ENCODE measurements at places on chromosomes 4 and X.

GRCh38 chrX:72018277-72019112 is 107.8 kb downstream of the NHSL2 start:
- DNase-seq = peak; percentile 76

- no peak for DNase-seq
Observed at GRCh38 chrX:69238114-69238886, 73.0 kb upstream of the PJA1 start.

DNA sequence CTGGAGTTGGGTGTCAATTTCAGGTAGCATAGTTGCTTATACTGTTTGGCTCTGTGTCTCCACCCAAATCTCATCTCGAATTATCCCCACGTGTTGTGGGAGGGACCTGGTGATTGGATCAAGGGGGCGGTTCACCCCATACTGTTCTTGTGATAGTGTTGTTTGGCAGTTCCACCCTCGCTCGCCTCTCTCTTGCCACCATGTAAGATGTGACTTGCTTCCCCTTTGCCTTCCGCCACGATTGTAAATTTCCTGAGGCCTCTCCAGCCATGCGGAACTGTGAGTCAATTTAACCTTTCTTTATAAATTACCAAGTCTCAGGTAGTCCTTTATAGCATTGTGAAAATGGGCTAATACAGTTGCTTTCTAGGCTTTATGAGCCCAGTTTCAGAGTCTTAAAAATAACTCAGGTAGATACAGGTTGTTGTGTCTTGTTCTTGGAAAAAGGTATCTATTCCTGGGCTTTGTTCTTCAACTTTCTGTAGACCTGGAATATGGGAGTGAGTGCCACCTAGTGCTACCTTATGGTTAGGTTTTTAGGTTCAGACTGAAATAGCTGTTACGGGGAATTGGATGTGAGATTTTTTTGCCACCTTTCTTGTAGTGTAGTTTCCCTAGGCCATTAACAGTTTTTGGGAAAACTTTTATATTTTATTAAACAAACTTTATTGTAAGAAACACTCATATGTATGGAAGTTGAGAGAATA is 15.6 kb downstream of the PGK1 start:
- DNase-seq = no peak

DNA sequence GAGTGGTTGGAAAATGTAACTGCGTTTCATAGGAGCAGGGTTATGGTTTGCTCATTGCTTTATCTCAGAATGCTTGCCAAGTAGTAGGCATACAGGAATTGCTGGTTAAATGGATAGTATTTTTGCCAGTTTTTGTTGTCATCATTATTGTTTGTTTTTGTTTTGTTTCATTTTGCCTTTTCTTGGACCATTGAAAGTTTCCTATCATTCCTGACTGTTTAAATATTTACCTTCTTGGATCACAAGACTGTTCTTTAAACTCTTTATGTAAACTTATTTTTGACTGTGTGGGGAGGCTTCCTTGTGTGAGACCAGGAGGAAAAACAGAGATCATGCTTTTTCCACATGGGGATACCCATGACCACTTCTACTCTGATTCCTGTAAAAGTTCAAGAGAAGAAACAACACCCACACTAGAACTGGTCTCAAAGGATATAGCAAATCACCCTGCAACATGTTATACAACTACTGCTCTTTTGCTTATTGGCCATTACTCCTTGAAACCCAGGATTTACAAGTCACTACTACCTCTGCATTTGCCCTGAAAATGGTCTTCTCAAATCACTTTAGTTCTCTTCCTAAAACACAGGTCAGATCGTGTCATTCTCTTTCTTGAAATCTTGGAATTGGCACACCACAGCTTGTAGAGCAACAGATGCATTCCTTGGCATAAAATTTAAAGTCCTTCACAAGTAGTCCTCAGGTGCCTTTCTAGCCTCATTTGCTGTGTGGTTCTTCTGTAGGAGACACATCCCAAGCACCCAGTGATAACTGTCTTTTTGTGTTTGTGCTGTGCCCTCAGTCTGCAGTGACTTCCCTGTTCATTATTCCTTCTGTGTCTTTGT is 51.3 kb downstream of the FNIP2 start:
- DNase-seq = no peak

DNA sequence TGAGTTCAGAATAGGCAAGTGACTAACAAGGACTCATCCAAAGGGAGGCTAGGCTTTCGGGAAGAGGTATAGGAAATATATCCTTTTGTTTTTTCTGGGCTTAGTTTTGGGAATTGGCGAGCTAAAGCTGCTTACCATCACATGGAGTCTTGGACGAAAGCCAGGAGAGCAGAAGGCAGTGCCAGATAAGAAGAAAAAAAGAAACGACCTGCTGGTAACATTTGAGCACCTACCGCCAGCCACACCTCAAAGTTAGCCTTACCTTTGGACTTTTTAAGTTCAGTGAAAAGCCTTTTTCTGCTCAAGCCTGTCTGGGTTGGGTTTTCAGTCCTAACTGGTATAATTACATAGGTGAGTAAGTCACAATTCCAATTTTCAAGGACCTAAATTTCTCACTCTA is 85.1 kb upstream of the LCORL start:
- DNase-seq = no peak
